ENCODE measurements at places on chromosomes 6 and 20.

DNA sequence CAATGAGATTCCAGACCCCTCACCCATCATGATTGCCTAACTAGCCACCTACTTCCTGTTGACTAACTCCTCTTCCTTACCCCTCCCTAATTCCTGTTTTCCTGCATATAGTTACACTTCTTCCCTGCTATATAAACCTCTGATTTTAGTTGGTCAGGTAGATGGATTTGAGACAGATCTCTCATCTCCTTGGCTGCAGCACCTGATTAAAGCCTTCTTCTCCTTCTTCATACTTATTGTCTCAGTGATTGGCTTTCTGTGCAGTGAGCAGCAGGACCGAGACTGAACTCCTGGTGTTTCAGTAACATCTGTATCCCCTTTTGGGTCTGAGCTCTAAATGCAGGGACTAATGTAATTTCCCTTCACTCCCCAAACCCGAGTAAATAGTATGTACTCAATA lies 51.7 kb upstream of the ATXN1 start:
- no peak for DNase-seq

GRCh38 chr6:101402622-101403031 lies 9.1 kb downstream of the GRIK2 start:
- DNase-seq, result no peak

DNA sequence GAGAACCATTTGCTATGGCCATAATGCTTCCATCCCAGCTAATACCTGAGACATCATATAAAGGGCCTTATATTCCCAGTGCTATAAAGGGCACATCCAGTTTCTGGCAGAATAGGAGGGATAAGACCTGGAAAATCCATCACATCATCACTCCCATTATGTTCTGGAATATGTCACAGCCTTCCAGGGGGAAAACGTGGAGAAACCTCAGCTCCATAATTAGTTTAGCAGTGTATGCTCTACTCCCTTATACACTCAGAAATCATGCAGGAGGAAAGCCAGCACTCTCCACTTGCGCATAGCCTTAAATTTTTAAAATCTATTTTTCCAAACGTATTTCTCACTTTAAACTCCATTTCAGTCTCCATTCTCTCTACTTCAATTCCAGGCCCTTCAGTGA lies 140.9 kb downstream of the ADGB start:
- no peak for DNase-seq

DNA sequence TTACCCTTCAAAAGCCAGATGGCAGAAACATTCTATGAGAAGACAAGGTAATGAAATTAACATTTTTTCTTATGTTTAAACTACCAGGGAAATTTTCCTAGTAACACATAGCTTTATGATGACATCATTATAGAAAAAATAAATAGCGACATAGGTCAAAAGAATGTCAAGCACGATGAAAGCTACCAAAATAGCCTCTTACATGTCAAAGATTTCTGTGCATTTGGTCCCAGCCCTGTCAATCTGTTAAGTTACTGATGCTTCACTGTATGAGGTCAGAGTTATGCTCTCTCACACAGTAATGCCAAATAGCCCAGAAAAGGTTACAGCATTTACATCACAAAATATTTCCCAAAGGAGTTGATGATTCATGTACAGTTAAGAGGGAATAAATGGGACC lies 199.8 kb upstream of the DEFB112 start:
- DNase-seq, result no peak

GRCh38 chr6:14144678-14145113 lies 27.1 kb downstream of the CD83 start:
- DNase-seq, result peak; percentile 81

- no peak for DNase-seq
These were observed 97.0 kb upstream of the F13A1 start for GRCh38 chr6:6417475-6417874.
